Lower leg skin (tissue), 4 donors: ENCODE measurements at places on chromosomes 12 and 14. TPM values are rescaled to one million over a fixed set of nuclear protein-coding genes. Genes with fewer than 3 reads are reported as not detected.

Gene MGP
- 45.4 TPM for total RNA-seq

Gene RDH11
- 34.5 TPM for total RNA-seq

Gene MAGOHB
- total RNA-seq, result 20.6 TPM

DNA sequence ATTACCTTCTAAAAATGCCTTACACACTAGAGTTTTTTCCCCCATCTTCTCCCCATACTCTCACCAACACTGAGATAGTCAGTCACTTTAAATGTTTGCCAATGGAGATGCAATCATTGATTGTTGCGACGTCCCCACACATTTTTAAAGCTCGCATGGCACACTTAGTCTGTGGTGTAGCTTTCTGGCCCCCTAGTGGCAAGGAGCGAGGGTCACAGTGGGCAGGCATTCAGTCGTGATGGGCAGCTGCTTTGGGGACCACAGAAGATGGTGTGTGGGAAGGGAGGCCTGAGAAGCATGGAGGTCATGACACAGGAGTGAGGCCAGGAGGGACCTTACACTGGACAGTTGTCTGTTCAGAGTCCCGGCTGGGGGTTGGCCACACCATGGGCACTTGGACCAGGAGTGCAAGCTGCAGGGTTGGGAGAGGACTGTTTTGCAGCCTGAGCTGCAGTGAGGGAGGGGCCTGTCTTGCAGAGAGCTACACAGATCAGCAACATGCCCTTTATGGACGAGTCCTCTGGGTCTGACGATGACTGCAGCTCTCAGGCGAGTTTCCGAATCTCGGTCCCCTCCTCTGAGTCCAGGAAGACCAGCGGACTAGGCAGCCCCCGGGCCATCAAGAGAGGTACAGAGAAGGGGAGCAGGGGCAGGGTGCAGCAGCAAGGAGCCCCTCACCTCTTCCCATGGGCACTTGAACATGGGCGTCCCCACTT lies 28.6 kb downstream of the PIGH start:
- DNase-seq, result peak; percentile 64

DNA sequence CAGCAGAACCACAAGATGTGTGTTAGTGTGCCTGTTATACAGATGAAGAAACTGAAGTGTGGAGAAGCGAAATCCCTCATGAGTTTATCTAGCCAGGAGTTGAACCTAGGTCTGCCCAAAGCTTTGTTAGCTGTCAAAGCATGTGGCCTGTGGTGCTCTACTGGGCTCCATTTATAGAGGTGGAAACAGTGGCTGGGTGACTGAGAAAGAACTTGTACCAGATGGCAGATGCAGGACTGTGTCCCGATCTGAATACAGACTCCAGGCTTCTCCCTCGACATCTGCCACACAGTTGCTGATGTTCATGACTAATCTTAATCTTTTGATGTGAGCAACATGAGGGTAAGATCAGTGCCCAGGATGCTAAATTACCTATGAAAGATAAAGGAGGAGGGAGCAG lies 89.1 kb downstream of the C12orf75 start:
- no peak for DNase-seq

- DNase-seq, result no peak
Observed at GRCh38 chr12:10783252-10783651, 19.2 kb downstream of the TAS2R7 start.

DNA sequence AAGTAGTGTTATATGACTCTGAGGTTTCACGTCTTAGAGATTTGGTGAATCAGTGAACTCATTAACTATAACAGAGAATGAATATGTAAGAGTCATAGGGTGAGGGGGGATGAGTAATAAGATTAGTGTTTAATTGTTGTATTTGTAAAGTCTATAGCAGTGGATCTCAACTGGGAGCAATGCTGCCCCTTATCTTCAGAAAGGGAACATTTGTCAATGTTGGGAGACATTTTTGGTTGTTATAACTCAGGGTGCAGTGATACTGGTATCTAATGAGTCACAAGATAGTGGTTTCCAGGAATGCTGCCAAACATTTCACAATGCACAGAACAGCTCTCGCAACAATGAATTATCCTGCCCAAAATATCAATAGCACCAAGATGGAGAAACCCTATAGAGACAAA lies 1193.7 kb downstream of the GALC start:
- peak; percentile 18 for DNase-seq

DNA sequence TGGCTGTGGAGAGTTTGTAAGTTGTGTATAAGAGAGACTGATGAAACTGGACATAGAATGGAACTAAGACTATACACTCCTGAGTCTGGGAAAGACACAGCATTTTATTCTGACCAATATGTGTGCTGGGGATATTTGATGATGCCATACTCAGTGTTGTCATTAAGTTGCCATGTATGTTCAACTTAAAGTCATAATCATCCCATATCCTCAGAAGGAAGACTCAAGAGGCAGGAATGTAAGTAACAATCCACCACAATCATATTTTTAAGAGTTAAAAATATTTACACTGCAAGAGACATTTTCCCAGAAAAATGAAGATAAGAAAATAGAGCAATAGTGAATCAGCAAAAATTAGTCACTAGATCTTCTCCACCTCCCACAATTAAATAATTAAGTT lies 120.1 kb downstream of the MDGA2 start:
- no peak for DNase-seq
